GM23248 (cell line): ENCODE measurements at places on chromosomes 4 and X.

DNA sequence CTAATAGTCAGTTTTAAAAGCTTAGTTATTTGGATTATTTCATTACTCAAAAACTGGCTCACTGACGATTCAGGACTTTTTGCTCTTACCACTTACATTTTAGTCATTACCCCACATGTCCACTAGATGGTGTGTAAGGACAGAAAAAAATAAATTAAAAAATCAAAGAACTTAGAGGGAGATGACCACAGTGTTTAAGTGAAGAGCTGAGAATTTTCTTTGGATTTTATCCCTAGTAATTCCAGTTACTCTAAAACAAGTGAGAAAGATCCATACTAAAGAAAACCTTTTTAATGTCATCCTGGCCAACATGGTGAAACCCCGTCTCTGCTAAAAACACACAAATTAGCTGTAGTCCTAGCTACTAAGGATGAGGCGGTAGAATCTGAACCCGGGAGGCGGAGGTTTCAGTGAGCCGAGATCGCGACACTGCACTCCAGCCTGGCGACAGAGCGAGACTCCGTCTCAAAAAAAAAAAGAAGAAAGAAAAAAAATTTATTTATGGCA is 26.4 kb upstream of the TMPRSS11B start:
- peaks cover 28% of the 10 kb centered on the region for H3K4me1 ChIP-seq
- peak overlapping the region; percentile 74 for H3K4me3 ChIP-seq
- H3K27ac ChIP-seq: peak overlapping the region; percentile 41

- no peaks in the 10 kb centered on the region; the same call in 1 of the 2 replicates for H3K36me3 ChIP-seq
- DNase-seq: no peak
- no peak overlapping the region; the same call in 1 of the 2 replicates for H3K27ac ChIP-seq
- H3K4me3 ChIP-seq: no peak overlapping the region
- peaks cover 17% of the 10 kb centered on the region for H3K4me1 ChIP-seq
These were observed 66.0 kb downstream of the RPS3A start for GRCh38 chr4:151165205-151166000.

DNA sequence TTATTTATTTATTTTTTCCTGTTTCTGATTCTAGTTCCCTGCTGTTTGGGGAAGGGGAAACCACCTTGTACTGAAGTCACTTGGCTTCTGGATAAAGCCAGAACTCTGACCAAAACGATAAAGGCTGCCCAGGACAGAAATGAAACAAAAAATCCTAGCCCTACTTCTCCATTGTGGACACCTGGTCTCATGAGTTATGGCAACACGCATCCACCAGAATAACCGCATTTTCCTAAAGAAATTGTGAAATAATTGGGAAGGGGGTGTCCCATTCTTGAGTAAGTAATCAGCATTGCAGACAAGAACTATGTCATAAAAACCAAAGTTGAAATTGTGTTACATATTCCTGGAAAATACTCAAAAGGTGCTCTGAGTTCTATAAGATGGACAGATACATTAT is 42.1 kb downstream of the SLC9A7 start:
- no peak for DNase-seq
- no peak overlapping the region for H3K4me3 ChIP-seq
- H3K27ac ChIP-seq: no peak overlapping the region
- H3K4me1 ChIP-seq: peaks cover 19% of the 10 kb centered on the region
- H3K36me3 ChIP-seq: no peaks in the 10 kb centered on the region

DNA sequence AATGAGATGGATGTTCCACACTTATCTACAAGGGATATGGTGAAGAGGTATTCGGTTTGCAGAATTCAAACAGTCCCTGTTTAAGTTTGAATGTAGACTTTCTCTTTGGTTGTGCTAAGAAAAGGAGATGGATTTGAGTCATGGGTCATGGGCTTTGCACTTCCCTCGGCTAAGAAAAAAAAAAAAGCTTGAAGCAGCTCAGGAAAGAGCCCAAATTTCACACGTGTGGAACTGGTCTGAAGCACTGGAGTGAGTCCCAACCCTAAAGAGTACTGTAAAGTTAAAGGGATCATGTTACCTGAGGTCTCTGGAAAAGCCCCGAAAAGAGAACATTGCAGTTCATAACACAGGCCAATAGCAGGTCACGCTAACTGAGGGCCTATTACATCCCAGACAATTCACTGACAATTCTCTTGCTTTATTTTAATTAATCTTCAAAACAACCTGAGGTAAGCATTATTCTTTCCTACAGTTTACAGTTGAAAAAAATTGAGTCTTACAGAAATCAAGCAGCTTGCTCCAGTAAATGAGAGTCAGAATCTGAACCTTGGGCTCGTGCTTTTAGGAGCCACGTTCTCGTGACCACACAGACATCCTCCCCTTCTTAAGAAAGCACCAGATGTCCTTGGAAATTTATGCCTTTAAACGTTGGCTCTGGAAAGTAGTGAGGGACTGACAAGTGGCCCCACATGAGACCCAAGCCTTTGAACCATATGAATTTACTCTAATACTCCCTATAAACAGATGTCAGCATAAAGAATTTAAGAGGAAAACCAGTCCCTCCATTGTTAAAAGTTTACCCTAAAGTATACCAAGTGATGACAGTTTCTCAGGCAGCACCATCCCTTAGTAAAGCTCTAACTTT is 89.3 kb downstream of the MAD2L1 start:
- H3K4me3 ChIP-seq: no peak overlapping the region
- H3K36me3 ChIP-seq: no peaks in the 10 kb centered on the region
- DNase-seq: no peak
- no peaks in the 10 kb centered on the region for H3K4me1 ChIP-seq

- H3K4me3 ChIP-seq: no peak overlapping the region
- H3K36me3 ChIP-seq: no peaks in the 10 kb centered on the region
These were observed 139.4 kb upstream of the CXorf66 start for GRCh38 chrX:140104760-140105159.

GRCh38 chr4:87931932-87932331 is 43.6 kb upstream of the SPP1 start:
- no peak for DNase-seq
- no peaks in the 10 kb centered on the region for H3K4me1 ChIP-seq
- H3K36me3 ChIP-seq: no peaks in the 10 kb centered on the region
- H3K27me3 ChIP-seq: peaks cover 3% of the 10 kb centered on the region; the same call in 1 of the 2 replicates
- no peak overlapping the region for H3K27ac ChIP-seq

GRCh38 chr4:157664726-157665125 is 444.2 kb downstream of the GRIA2 start:
- no peaks in the 10 kb centered on the region for H3K4me1 ChIP-seq
- H3K27me3 ChIP-seq: no peaks in the 10 kb centered on the region
- H3K36me3 ChIP-seq: no peaks in the 10 kb centered on the region
- H3K4me3 ChIP-seq: no peak overlapping the region
- H3K27ac ChIP-seq: no peak overlapping the region
